ENCODE measurements at places on chromosomes 12 and 14. TPM values are rescaled to one million over a fixed set of nuclear protein-coding genes. Genes with fewer than 3 reads are reported as not detected.
A peak's percentile ranks its signal among the peaks of the same experiment; 100 is the strongest.

DNA sequence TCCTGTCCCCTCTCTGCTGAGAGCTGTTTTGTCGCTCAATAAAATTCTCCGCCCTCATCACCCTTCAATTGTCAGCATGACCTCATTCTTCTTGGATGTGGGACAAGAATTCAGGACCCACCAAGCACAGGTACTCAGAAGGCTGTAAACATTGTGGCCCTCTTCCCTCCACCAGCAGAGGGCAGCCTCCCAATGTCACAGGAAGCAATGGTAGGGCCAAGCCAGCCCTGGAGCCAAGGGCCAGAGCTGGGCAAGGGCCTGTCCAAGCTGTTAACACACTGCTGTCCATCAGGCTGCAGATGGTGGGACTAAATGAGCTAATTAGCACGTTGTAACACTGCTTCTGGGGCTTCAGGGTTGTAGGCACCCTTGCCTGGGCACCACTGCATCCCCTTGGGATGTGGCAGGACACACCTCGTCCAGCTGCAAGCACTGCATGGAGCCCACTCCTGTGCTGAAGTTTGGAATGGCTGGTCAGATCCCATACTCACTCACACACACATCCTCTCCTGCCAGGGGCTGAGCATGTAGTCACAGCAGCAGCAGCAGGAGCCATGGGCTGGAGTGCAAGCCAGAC, 62.7 kb upstream of the HECTD1 start:
- peak; percentile 26 for DNase-seq

- DNase-seq: no peak
Measured at GRCh38 chr14:24775950-24776349, 142.0 kb upstream of the GZMB start.

- no peak for DNase-seq
Measured at GRCh38 chr14:51069055-51069454, 25.9 kb downstream of the TRIM9 start.

- no peak for DNase-seq
Measured at GRCh38 chr12:11461433-11461832, 66.1 kb upstream of the PRB2 start.

- no peak for DNase-seq
Measured at GRCh38 chr12:98635657-98636323, 8.8 kb downstream of the IKBIP start.

- DNase-seq: no peak
Measured at GRCh38 chr14:54787261-54787660, 115.4 kb downstream of the GCH1 start.

DNA sequence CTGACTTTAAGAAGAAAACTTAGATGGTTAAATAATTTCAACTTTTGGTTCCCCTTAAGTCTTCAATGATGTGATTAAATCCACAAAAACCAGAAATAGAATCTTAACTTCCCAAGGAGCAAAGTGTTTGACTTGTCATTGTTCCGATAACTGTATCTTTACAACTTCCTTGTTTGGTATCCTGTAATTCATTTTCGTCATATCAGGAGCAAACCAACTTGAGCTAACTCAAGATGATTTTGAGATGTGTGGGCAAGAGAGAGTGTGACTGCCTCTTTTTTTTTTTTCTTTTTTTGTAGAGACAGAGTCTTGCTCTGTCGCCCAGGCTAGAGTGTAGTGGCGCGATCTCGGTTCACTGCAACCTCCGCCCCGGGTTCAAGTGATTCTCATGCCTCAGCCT, 25.3 kb downstream of the DRAM1 start:
- no peak for DNase-seq

- DNase-seq: no peak
Measured at GRCh38 chr14:74476107-74476506, 17.0 kb downstream of the NPC2 start.

DNA sequence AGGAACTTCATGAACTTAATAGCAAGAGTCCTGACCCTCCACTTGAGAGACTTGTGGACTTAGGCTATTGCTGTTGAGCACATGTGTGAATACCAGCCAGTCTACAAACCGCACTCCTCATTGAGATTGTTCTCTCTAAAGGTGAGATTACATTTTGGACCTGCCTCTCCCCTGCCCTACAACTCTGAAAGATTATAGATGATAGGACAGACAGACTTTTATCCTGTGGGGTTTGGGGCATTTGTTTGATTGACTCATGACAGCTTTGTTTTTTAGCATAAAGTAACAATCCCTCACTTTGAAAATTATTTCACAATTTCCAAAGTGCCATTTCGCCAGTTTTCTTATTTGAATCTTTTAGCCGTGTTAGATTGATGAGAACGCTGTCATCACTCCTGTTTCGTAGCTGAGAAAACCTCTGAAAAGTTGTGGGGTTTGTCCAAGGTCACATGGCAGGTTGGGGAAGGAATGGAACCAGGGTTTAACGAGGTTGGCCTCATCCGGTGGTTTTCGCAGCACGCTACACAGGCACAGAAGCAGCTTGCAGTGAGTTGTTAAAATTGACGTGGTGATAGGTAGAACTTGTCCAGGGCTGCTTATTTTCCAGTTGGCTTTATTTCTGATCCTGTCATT, 836 bp downstream of the EVL start:
- DNase-seq: no peak

DNA sequence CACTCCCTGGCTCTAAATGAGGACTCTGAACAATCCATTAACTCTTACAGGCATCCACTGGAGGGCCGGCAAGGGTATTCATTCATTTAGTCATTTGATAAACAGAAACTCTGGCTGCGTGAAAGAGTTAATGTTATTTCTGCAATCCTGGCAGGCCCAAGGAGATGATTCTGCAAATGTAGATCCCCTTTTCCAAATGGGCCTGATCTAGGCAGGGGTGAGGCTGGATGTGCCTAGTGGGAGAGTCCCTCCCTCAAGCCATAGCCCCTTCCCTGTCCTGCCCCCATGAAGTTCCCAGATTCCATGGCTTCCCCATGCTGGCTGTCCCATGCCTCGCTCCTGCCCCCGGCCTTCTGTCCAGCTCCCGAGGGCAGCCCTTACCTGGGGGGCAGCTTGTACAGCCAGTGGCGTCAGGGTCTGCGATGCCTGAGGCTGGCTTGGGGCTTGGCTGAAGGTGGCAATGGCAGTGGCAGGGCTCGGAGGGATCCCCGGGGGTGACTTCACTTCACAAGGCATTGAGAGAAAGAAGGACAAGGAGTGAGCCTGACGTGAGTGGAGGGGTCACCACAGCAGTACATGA, 18.4 kb downstream of the POU6F1 start:
- no peak for DNase-seq

- no peak for DNase-seq
Measured at GRCh38 chr12:94812345-94812744, 162.0 kb upstream of the TMCC3 start.

DNA sequence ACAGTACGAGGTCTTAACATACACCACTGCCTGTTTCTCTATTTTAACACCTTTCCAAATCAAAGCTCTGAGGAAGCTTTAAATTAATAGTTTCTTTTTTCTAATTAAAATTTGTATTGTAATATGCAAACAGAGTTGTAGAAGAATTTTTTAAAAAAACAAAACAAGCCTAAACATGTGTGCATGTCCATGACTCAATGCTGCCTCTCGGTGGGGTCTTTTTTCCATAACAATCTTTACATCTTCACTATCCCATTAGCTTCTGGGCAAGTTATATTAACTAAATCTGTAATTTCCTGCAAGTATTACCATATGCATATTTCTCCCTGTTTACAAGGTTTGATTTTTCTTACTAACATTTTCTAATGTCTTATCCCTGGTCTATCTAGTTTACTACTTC, 143.9 kb upstream of the NAV3 start:
- no peak for DNase-seq

- DNase-seq: no peak
Measured at GRCh38 chr12:128077211-128077916, 189.6 kb upstream of the TMEM132C start.

GRCh38 chr14:65131301-65131701, 29.0 kb upstream of the MAX start:
- DNase-seq: peak; percentile 15

DNA sequence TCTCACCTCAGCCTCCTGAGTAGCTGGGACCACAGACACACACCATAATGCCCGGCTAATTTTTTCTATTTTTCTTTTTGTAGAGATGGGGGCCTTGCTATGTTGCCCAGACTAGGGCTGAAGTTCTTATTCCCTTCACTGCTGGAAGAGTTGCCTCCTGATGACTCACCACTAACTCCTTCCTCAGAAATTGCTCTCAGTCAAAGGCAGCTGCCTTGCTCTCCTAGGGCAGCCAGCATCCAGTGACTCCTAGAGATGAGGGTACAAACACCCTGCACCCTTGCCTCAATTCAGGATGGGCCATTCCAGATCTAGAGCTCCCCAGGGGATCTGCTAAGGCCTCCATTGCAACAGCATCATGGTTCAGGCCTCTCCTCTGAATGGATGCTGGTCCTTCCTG, 54.0 kb upstream of the RASSF8 start:
- DNase-seq: no peak

DNA sequence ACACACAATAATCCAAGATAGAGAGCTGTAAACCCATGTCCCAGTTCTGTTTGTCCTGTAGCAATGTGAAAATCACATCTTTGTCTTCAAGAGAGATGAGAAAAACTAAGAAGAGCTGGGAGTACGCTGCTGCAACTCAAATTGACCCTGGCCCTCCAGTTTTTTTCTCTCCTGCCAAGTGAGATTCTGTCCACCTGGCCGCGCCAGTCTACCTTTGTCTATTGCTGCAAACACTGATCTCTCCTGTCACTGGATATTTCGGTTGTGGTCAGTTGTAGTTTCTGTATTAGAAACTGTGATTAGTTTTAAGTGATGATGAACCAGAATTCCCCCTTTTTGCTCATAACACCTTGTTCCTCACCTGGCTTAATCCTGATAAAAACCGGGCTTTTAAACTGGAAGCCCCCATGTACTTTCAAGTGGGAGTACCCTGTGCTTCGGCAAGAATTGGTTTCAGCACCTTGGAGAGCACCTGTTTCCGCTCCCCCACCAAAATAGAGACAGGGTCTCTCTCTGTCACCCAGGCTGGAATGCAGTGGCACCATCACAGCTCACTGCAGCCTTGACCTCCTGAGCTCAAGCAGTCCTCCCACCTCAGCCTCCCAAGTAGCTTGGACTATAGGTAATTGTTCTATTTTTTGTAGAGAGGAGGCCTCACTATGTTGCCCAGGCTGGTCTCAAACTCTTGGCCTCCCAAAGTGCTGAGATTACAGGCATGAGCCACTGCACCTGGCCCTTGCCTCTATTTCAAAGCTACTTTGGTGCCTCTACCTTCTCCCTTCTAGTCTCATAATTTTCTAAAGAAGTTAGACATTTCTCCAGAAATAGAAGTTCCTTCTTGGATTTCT, 156.8 kb downstream of the PHETA1 start:
- DNase-seq: no peak

- DNase-seq: no peak
Measured at GRCh38 chr14:51704545-51704944, 52.8 kb downstream of the FRMD6 start.

GRCh38 chr14:90883782-90884181, 67.6 kb upstream of the TTC7B start:
- DNase-seq: no peak

- no peak for DNase-seq
Measured at GRCh38 chr14:74085047-74085637, 386 bp downstream of the LIN52 start.

GRCh38 chr12:117790948-117791347, 177.8 kb downstream of the KSR2 start:
- DNase-seq: no peak

DNA sequence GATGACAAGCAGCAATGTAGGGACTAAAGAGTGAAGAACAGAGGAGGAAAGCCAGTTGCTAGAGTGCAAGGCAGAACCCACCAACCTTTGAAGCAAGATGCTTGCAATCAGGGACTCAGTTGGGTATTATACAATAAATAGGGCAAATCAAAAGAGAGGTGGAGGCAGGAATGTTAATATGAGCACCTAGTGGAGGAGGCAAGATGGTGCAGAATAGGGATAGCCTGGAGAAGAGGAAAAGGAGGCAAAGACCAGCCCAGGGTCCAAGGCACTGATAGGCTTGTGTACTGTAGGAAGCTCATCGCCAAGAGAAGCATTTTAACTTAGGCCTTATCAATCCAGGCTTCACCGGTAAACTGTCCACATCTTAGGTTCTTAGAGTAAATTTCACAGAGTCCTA, 137.2 kb downstream of the ARMH4 start:
- DNase-seq: no peak

DNA sequence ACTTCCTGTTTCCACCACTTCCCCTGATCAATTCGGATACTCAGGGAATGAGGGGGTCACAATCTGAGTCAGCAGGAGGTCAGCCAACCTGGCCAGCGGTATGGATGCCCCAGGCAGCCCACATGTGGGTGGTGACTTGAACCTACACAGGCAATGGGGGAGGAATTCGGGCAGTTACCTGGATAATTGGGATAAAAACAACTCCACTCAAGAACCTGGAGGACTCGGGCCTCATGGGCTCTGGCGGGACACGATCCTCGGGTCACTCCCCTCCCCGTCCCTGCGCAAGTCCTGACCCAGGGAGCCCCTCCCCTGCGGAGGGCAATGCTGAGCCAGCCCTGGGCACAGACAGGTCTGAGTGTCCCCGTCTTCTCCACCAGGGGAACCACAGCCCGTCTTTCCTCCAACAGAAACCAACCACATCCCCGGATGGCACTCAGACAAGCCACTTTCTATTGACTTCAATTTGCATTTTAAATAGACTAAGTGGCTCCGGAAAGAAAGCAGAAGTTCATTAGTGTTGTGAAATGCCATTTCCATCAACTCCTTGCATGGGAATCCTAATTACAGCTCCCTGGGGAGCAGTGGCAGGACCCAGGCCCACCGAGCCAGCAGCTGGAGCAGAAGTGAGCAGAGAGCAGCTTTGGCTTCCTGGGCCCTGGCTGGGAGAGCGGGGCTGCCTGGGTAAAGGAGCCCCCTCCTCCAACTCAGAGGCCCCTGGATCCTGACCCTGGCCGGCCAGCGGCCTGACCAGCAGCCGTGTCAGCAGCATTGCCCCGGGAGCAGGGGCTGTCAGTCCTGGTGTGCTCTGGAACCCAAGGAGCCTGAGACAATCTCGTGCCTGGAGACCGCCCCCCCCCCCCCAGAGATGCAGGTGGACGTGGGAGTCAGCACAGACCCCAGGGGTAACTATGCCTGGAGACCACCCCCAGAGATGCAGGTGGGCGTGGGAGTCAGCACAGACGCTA, 374.1 kb downstream of the ADGRD1 start:
- DNase-seq: no peak

DNA sequence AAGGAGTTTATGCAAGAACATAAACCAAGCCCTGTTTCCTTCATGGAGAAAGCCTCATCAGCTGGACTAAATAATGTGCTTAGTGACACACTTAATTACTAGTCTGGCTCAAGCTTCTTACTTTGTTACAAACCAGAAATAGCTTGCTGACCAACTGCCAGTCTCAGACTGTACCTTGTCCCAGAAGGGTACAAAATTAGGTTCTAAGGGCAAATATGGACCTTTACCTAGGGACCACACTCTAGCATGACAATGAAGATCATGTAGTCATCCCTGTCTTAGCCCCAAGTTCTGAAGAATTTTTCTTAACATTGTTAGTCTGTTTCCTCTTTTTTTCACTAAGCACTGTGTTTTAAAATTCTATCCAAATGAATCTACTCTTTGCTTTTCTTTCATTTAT, 2.2 kb downstream of the AMN1 start:
- DNase-seq: no peak

The DIO3 gene
- 0.07 TPM for total RNA-seq

The ANGEL1 gene
- total RNA-seq: 1.1 TPM

The WIF1 gene
- 0.23 TPM for total RNA-seq

The PDE3A gene
- total RNA-seq: 0.03 TPM

The SCN8A gene
- 1.4 TPM for total RNA-seq

The OVCH1 gene
- total RNA-seq: not detected

The PMCH gene
- not detected for total RNA-seq

The SYT1 gene
- not detected for total RNA-seq

The CLEC9A gene
- total RNA-seq: not detected

The NPFF gene
- total RNA-seq: not detected

The KRT78 gene
- total RNA-seq: not detected
